RPMI8226 (cell line): ENCODE measurements at places on chromosomes 3 and 15.
A peak's percentile ranks its signal among the peaks of the same experiment; 100 is the strongest.

GRCh38 chr15:80778964-80779657 lies at the start of gene CEMIP:
CEMIP (plus strand) TSS chr15:80779370; CDS start chr15:80873880, 94,510 bp downstream.
- DNase-seq, result peak; percentile 75

- peak; percentile 65 for DNase-seq
These were observed 885 bp downstream of the EFCC1 start for GRCh38 chr3:129001806-129002572.

DNA sequence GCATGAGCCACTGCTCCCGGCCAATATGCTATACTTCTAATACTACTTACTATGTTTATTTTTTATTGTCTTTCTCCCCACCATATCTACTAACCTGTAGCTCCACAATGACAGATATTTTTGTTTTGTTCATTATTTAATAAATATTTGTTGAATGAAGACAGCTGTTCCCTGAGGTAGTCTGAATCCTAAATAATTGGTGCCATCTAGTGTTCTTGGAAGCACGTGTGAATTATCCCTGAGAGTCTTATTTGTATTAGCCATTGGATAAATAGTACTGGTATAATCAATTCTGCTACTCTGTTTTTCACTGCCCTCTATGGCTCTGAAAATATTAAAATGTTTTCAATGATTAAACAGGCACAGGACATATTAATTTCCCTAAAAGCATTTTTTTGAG lies 5.6 kb upstream of the APPL1 start:
- no peak for DNase-seq

DNA sequence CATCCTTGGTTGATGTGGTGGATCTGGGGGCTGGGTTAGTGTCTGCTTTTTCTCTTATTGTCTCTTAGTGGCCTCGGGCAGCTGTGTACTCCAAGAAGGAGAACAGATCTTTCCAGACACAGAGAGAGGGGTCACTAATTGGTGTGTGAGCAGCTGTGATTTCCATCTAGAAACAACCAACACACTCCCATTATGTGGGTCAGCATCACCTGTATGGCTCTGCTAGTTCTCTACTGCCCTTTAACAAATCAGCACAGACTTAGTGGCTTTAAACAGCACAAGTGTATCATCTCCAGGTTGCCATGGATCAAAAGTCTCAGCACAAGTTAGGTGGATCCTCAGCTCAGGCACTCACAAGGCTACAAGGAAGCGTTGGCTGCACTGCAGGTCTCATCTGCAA lies 156.8 kb downstream of the LRTM1 start:
- DNase-seq, result no peak

DNA sequence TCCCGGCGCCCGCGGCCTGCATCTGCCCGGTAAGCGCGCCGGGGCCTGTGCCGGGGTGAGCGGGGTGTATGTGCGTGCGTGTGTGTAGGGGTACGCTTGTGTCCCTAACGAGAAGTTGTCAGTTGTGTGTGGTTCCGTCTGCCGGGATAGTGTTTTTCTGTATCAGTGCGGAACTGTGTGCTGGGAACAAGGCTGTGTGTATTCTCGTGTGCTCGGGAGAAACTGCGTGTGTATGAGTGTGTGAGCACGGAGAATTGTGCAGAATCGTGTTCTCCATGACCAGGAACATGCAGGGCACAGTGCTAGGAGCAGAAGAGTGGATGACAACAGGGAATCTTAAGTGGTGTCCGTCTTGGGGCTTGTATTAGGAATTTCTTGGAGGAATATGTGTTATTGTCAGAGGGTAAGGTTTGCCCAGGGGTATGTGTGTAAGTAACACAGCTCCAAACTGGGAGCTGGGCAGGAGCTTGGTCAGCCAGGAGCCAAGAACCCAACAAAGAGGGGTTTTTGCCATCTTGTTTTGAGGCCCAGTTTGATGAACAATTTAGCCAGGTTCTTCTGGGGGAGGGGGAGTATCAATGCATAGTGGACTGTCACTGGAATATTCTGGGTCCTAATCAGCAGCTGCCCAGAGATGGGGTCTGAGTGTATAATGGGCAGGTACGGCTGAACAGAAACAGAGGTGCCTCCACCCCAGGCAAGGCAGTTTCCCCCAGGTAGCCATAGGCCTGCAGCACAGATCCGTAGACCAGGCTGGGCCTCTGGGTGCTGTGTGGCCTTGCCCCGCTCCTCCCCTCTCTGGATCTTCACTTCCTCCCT lies 2.1 kb downstream of the ISL2 start:
- DNase-seq, result no peak

DNA sequence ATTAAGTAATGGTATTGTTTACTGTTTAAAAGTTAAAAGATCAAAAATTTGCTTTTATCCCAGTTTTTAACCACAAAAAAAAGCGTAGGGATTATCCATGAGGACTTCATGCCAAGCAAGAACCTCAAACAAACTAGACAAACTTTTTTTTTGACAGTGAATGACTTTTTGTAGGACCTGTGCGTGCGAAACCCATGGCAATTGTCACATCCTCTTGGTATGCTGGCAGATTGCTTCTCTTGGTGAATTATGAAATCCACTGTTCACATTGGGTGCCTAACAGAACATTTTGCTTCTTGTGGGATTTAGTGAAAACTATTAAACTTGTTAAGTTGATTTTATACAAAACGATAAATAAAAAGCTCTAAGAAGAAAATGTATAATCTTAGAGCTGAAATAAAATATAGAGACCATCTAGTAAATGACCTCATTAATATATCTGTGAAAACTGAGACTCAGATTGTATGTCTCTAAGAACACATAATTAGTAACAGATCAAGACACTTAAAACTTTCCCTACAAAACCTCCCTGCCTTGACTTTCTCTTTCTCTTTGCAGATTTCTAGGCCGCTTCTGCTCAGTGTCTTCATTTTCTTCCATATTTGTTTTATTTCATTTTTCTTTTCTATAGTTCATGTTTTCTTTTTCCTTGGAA lies 87.3 kb upstream of the CGNL1 start:
- DNase-seq, result no peak

DNA sequence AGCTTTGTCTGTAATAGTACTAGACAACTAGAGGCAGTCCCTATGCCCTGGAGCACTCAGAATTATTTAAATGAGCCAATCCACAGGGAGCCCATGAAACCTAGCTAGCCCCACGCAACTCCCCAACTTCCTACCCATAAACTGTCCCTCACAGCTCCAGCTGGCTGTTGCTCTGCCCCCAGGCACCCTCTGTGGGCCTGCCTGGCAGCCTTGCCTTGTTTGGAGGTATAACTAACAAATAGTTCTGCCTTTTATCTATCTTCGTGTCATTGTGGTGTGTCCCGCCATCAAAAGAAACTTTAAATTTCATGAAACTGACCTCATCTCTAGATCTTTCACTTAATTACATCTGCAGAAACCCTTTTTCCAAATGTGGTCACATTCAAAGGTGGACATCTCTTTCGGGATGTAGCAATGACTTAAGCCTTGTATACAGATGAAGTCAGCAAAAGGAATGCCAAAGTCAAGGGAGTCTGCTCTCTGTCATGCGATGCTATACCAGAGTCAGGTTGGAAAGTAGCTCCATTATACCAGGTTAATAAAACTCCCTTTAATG lies 1.8 kb upstream of the RTP3 start:
- no peak for DNase-seq

- no peak for DNase-seq
These were observed 99.7 kb downstream of the RARB start for GRCh38 chr3:25527801-25528200.

- DNase-seq, result no peak
These were observed 7.4 kb downstream of the TOP2B start for GRCh38 chr3:25657293-25657692.

GRCh38 chr3:11290743-11291680 lies 18.8 kb downstream of the ATG7 start:
- no peak for DNase-seq

DNA sequence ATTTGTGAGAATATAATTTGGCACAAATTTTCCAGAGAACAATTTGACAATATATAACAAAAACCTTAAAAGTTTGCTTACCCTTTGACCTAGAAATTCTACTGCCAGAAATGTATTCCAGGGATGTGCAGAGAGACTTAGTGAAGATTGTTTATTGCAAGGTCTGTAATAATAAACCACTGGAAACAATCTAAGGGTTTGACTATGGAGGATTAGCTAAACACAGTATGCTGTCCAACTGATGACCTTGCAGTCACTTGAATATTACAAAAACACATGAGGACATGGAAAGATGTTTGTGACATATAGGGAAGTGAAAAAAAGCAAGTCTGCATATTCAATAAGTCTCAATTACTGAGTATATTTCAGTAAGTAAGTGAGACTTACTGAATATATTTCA lies 48.1 kb upstream of the CDV3 start:
- peak; percentile 69 for DNase-seq

- no peak for DNase-seq
These were observed 1.1 kb downstream of the PLSCR2 start for GRCh38 chr3:146468234-146468633.

GRCh38 chr3:161474139-161474538 lies 22.5 kb upstream of the OTOL1 start:
- no peak for DNase-seq

- no peak for DNase-seq
These were observed 575.1 kb downstream of the EPHA3 start for GRCh38 chr3:89682556-89682955.

DNA sequence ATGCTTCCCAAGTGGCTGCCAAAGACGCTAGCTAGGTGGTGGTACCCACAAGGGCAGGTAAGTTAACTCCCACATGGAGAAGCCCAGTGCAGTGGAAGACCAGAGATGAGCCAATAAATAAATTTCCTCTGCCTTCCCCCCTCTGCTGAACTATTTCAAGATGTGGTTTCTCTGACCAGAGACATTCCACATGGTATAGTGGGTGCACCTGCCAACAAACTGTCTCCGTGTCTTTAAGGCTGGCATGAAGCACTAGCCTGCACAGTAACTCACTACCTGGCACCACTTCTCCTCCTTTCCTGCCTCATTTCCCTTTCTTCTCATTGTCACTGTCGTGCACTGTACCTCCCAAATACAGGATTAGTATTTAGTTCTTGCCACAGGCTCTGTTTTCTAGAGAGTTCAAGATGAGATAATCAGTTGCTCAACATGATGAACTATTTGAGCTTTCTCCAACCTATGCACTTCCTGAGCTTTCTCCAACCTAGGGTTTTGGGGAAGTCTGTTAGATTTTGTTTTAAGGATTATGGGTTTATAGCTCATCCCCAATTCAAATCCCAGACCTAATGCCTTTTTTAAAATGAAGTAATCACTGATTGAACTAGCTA lies 8.4 kb upstream of the CRTAP start:
- DNase-seq, result peak; percentile 60

- no peak for DNase-seq
These were observed 499.6 kb upstream of the CCDC54 start for GRCh38 chr3:106877627-106878026.

DNA sequence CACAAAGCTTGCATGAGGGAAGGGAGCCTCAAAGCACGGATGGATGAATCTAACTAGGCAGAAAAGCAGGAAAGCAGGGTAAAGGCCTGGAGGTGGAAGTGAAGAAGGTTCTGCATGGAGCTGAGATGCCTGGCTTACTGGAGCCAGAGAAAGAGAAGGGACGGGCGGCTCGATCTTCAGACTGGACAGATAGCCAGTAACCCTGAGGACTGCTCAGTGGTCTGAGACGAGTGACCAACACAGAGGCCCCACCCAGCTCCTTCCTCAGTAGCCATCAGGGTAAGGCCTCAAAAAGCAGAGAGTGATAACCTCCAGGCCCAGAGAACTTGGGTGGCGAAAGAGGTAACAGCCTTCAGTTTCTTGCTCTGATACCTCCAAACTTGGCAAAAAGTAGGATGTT lies 6.4 kb downstream of the CLN6 start:
- DNase-seq, result no peak

DNA sequence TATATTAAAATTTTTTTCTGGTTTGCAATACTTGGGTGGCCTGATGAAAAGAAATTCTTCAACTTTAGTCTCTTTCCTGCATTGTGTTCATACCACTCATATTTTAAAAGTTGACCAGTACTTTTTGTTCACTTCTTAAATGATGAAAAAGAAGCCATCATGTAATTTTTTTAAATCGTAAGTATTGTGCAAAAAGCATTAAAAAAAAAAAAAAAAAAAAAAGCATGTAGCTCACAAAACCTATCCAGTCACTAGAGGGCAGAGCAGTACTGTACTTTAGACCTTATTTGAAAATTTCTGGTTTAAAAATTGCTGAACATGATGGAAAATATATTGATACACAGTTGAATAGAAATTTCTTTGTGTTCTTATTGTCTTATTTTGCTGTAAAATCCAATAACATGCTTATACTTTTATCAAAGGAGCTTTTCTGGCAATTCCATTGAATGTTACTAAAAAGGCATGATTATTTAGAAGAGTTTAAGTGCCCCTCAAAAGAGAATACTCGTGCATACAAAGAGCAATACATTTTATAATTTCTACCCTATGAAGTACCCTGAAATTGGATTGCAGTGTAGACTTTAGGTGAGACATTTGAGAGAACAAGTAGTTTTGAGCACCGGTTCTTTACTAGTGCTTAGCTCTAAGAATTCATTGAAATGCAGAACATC lies 137.7 kb downstream of the BBX start:
- DNase-seq, result peak; percentile 6

DNA sequence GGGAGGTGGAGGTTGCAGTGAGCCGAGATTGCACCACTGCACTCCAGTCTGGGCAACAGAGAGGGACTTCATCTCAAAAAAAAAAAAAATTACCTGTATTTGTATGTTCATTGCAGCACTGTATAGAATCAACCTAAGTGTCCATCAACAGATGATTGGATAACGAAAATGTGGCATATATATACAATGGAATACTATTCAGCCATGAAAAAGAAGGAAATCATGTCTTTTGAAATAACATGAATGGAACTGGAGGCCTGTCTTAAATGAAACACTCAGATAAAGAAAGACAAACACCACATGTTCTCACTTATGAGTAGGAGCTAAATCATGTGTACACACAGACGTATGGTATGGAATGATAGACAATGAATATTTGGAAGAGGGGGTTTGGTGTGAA lies 59.4 kb upstream of the MEF2A start:
- DNase-seq, result no peak

DNA sequence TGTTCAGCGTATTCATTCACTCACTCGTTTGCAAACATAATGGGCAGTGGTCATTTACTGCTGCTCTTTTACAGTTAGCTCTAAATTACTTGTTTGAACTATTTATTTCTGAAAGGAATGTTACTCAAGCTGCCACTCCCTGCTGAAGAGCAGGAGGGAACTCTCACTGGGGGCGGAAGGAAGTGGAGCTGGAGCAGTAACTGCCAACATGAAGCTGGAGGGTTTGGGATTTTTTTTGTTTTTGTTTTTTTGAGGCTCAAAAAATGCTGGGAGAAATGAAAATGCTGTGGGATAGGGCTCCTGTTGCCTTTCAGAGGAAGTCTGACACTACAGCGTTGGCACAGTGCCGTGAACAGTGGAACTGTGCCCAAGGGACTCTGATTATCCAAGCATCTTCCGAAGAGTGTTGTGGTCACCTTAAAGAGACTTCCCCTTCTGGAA lies 44.1 kb downstream of the SENP2 start:
- DNase-seq, result no peak

- no peak for DNase-seq
These were observed 81.6 kb upstream of the LRRFIP2 start for GRCh38 chr3:37255990-37256308.

DNA sequence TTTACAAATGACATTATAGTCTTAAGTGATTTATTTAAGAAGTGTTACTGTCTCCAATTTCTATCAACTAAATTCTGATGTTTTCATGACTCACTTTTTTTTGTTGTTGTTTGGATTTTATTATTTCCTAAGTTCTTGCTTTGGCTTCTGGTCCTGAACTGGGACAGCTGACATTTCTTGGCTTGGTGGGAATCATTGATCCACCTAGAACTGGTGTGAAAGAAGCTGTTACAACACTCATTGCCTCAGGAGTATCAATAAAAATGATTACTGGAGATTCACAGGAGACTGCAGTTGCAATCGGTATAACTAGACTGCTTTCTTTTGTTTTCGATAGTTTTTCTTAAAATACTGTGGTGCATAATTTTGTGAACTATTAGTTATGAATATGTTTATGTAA lies 47.5 kb downstream of the ASTE1 start:
- no peak for DNase-seq
